ENCODE measurements at places on chromosomes 2 and 18.

- no peak for DNase-seq
Observed at GRCh38 chr18:46601141-46601805, 55.7 kb downstream of the LOXHD1 start.

GRCh38 chr2:41992056-41992642, 55.7 kb upstream of the PKDCC start:
- no peak for DNase-seq

DNA sequence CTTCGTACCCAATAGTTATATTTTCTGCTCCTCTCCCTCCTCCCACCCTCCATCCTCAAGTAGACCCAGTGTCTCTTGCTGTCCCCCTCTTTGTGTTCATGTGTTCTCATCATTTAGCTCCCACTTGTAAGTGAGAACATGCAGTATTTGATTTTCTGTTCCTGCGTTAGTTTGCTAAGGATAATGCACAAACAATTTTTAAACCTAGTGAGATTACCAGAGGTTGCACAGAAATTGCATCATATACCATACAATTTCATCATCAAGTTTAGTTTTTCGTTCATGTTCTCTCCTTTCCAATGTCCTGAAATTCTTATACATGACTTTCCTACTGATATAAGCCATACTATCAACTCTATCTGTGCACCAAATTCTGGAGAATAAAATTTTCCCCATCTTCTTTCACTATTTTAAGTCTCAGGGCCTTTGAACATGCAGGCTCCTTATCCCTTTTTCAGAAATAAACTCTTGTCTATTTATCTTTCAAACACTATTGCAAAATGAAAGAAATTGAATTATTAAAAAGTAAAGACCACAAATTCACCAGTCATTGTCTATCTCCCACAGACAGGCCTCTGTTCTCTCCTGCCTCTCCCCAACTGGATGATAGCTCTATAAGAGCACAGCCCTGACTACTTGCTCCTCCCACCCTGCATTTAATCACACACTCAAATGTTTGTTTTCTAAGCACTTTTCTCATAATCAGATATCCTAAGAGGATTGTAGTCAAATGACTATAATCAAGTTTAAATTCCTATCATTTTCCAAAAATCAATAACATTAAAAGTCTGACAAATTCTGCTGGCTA, 27.2 kb upstream of the B4GALT6 start:
- no peak for DNase-seq

DNA sequence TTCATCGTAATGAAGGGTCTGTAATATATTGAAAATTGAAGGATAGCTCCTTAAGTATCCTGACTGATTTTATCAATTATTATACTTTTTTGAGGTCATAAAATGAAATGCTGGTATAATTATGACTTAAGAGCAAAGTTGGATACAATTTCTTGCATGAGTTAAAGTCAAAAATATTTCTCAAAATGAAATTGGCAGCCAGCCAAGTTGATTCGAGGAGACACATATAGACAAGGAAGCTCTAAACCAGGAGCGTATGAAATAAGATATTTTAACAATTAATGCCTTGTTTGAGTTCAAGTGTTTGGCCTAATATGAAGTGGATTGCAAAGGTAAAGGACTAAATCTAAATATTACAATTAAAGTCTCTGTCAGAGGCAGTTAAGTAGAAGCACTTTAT, 260.4 kb upstream of the DSEL start:
- peak; percentile 88 for DNase-seq

DNA sequence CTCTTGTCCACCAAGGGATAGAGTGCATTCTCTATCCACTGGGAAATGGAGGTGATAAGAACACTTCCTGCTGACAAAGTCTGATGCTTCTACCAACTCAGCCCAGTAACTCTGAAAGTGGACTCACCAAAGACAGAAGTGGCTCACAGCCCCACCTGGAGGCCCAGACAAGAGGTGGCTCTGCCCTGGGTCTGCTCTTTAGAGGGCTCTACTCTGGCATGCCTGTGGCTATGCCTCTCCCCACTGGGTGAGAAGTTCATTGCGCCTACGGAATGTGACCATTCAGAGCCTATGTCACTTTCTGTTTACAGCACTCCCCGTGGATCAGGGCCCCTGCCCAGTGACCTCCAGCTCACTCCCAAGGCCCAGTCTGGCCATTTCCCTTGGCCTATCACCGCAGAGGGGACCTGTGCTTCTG, 13.5 kb upstream of the XDH start:
- DNase-seq: no peak

DNA sequence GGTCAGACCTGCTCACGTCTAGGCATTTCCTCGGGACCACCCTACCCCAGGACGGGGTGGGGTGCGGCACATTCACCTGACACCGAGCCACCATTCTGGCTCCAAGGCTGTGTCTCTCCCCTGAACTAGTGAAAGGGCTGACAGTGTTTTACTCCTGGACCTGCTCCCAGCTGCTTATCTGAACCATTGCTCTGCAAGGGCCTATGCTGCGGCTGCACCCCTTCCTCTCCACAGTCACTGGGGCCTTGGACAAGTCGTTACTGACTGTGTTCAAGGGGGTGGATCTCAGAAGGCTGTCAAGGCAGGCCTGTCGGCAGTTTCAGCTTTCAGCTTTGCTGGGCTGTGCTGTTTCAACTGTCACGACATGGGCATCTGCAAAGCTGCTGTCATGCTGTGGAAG, 11.7 kb downstream of the CREG2 start:
- DNase-seq: no peak

GRCh38 chr2:44807201-44808025, 134.1 kb upstream of the SIX3 start:
- DNase-seq: no peak

- DNase-seq: no peak
Observed at GRCh38 chr2:62147610-62148301, 48.2 kb upstream of the B3GNT2 start.

- DNase-seq: no peak
Observed at GRCh38 chr2:171763602-171764001, 76.3 kb downstream of the DYNC1I2 start.

- no peak for DNase-seq
Observed at GRCh38 chr18:38933322-38933721, 1367.7 kb upstream of the CELF4 start.

- no peak for DNase-seq
Observed at GRCh38 chr2:218806346-218806978, 24.5 kb downstream of the CYP27A1 start.

GRCh38 chr18:25299426-25300300, 52.3 kb downstream of the ZNF521 start:
- DNase-seq: no peak

DNA sequence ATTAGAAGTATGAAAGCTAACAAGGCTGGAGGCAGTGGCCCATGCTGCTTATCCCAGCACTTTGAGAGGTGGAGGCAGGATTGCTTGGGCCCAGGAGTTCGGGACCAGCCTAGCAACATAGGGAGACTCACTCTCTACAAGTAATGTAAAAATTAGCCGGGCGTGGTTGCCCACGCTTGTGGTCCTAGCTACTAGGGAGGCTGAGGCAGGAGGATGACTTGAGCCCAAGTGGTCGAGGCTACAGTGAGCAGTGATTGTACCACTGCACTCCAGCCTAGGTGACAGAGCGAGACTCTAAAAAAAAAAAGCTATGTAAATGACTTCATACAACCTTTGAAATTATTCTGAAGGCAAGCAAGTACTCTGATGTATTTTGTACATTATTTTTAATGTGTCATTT, 1.5 kb downstream of the RMDN2 start:
- no peak for DNase-seq

- no peak for DNase-seq
Observed at GRCh38 chr2:54194761-54195750, 61.0 kb downstream of the TSPYL6 start.

DNA sequence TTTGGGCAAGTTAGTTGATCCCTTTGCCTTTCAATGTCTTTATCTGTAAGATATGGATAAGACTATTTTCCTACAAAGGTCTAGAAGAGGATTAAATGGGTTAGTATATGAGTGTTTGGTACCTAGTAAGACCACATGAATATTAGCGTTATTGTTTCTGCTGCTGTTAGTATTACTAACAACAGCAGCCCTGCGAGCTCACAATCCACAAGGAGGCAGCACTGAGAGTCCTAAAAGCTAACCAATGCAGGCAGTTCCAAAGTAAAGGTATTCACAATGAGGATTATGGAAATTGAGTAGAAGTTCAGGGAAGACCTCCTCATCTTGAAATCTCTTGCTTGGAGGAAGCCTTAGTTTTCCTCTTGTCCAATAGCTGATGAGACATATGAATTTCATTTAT, 248.9 kb downstream of the TDRD15 start:
- DNase-seq: no peak

DNA sequence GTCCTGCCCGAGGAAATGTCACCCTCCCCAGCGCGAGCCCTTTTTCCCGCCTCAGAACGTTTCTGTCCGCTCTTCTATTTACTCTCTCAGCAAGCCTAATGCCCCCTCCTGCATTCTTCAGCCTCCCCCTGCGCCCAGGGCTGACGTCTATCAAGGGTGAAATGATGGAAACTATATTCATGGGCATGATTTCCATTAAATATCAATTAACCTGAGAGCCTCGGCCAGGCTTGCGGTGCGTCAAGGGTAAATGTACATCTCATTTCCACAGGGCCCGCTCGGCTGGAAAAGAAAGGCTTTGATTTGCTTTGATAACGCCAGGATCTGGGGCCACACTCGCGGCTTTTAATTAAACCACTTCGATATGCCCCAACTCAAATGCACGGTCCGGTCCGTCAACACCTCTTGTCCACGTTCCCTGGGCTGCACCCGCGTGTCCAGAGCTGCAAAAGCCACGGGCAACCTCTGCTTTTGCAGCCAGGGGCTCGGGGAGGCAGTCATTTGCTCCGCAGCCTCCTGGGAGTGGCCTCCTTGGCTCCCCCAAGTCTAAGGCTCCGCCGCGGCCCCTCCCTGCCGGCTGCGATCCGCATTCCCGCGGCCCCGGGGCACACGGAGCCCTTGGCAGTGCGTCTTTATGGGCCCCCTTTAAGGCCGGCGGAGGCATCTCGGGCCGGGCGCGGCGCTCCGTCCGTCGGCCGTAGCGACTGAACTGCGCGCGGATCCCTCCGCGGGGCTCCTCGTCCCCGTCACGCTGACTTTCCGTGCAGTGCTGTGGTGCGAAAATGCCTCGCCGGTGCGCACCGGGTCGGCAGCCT, at the start of gene HOXD8:
TSS of gene HOXD8 (plus strand) at position 724 of the 815 bp plus-strand sequence. CDS start 662 bp downstream, outside the sequence.
- DNase-seq: no peak

Measured in NCI-H1105 treated with DMSO at 0.1 percent for 48 hours (cell line).